ENCODE measurements at places on chromosomes 7 and 10. TPM values are rescaled to one million over a fixed set of nuclear protein-coding genes. Genes with fewer than 3 reads are reported as not detected.

HTR5A gene
- total RNA-seq = not detected

TRPV5 gene
- total RNA-seq = not detected

PILRA gene
- under 0.01 TPM for total RNA-seq

TMEM236 gene
- under 0.01 TPM for total RNA-seq

DNAH11 gene
- 4.0 TPM for total RNA-seq

TMEM273 gene
- total RNA-seq = 0.58 TPM
